ENCODE measurements at places on chromosomes 12 and 14.

- no peak for DNase-seq
Measured at GRCh38 chr14:63644741-63645140, 3.1 kb upstream of the WDR89 start.

DNA sequence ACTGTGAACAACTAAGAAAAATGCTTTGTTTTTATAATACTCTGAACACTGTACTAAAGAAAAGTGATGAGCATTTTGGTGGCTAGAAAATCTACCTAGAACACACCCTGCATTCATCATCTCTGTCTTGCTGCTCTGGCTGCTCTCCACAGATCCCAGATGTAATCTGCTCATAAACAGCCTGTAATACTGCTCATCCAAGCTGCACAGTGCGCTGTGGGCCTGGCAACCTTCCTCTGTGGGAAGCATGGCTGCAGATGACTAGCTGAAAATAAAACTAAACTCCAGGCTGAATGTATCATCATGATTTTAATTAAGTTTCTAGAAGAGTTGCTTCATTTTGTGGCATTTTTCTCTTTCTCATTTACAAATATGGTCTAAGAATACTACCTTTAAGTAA lies 200.7 kb downstream of the SLC2A13 start:
- no peak for DNase-seq

DNA sequence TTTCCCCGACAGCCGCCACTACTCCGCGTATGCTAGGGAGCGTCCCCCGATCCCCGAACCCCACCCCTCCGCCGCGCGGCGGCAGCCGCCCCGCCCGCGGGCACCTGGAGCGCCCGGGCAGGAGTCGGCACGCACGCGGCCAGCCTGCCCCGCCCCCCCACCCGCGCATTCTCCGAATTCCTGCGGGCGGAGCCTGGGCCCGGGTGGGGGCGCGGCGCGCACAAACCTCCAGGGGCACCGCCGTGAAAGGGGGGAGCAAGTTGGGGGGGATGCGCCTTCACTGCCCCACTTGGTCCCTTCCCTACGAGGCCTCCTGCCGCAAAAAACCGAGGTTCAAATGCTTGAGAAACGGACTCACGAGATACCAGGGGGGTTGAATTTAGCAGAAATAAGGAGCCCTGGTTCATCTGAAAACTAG lies 1.7 kb downstream of the AJUBA start:
- DNase-seq, result no peak

DNA sequence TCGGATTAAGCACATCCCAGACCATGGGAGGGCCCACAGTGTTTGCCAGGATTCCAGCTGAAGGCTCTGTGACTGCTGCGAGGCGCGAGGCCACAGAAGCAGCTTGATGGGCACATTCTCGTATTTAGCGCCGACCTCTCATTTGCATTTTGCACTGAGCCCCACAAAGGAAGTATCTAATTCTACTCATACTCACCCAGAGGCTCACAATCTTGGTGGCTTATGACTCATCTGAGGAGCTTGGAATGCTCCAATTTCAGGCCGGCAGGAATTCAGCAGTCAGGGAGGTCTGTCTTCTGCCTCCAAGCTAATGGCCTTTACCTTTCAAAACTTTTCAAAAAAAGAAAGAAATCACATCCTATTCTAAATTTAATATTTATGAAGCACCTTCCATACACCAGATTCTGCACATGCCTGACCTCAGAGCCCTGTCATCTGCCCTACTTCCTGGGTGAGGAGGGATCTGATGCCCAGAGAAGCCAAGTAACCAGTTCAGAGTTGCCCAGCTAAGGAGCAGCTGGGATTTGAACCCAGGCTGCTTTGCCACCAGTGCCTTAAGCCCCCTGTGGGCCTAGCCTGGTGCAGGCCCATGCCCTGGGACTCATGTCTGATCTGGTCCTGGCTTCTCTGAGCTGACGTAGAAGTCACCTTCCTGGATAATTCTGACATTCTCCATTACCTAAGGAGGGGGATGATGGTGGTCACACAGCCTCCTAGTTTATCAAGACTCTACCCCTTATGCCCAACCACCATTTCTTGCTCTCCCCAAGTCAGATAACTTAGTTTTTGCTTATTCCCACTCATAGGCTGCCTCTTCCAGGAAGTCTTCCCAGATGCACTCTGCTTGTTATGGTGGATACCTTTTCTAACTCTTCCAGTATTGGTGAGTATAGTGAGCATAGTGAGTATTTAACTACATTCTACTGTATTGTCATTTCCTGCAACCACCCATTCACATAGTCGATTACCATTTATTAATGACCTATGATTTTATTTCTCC lies 198.9 kb downstream of the RBM19 start:
- DNase-seq, result no peak

DNA sequence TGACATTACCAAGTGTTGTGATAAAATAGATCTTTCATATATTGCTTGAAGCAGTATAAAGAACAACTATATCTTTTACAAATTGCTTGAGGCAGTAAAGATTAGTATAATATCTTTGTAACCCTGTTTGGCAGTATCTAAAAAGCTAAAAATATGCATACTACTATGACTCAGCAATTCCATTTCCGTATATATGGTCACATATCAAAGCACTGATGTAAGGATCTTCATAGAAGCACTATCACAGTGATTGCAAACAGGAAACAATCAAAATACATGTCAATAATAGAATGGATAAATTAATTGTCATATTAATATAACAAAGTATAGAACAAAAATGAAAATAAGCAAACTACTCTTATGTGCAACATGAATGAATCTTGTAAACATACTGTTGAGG lies 158.4 kb upstream of the IGF1 start:
- DNase-seq, result no peak

Measured in DMS153 (cell line).